Activated CD4-positive, alpha-beta memory T cell treated with anti-CD3 and anti-CD28 coated beads, Interleukin-2, amount 10 ng/mL, durations not matched to agents 7 days and 5 days (primary cell): ENCODE measurements at places on chromosomes 4 and X. TPM values are rescaled to one million over a fixed set of nuclear protein-coding genes. Genes with fewer than 3 reads are reported as not detected.

- no peak for DNase-seq
These were observed 37.7 kb downstream of the CLDN2 start for GRCh38 chrX:106957856-106958255.

DNA sequence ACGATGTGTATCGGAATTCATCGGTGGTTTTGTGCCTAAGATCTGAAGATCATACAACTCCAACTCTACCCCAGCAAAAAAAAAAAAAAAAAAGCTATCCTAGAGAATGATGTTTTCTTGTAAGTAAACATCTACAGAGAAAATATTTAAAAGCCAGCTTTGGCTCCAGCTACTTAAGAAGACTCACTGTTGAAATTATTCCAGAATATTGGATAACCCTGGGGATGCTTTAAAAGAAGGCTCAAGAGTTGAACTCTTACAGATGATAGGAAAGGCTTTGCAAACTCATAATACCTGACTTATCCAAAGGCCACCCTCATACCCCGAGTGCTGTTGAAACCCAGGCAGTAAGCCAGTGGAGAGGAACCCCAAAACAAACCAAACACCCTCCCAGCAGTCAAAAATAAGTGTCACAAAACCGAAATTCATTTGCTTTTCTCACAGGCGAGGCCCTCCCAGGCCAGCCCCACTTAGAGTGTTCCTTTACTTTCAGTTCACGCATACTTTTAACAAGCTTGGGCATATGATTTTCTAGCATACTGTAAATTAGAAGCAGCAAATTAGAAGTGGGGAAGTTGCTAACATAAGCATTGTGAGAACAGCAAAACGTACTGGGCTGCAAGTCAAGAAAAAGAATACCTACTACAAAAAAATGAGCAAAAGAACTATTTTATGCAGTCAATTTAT lies 2.7 kb upstream of the AMELX start:
- DNase-seq: no peak

GRCh38 chr4:139556071-139556723 lies at the start of gene SETD7:
Gene SETD7 (minus strand): TSS chr4:139556219. CDS start chr4:139556137, 82 bp downstream.
- peak; percentile 70 for DNase-seq

The COL4A5 gene
- not detected for total RNA-seq

GRCh38 chr4:138161351-138161750 lies 80.8 kb downstream of the SLC7A11 start:
- no peak for DNase-seq

- no peak for DNase-seq
These were observed 127.4 kb downstream of the RBM47 start for GRCh38 chr4:40502220-40502619.

The LRAT gene
- total RNA-seq: not detected

The USP51 gene
- 0.78 TPM for total RNA-seq

GRCh38 chr4:189362364-189362763 lies 578.3 kb upstream of the FRG1 start:
- DNase-seq: no peak

- no peak for DNase-seq
These were observed 164.4 kb downstream of the PJA1 start for GRCh38 chrX:69000877-69001276.

The EXOC1L gene
- total RNA-seq: not detected

- no peak for DNase-seq
These were observed 38.3 kb downstream of the MECP2 start for GRCh38 chrX:154059231-154059630.

- no peak for DNase-seq
These were observed 2.1 kb upstream of the POF1B start for GRCh38 chrX:85381602-85382001.

DNA sequence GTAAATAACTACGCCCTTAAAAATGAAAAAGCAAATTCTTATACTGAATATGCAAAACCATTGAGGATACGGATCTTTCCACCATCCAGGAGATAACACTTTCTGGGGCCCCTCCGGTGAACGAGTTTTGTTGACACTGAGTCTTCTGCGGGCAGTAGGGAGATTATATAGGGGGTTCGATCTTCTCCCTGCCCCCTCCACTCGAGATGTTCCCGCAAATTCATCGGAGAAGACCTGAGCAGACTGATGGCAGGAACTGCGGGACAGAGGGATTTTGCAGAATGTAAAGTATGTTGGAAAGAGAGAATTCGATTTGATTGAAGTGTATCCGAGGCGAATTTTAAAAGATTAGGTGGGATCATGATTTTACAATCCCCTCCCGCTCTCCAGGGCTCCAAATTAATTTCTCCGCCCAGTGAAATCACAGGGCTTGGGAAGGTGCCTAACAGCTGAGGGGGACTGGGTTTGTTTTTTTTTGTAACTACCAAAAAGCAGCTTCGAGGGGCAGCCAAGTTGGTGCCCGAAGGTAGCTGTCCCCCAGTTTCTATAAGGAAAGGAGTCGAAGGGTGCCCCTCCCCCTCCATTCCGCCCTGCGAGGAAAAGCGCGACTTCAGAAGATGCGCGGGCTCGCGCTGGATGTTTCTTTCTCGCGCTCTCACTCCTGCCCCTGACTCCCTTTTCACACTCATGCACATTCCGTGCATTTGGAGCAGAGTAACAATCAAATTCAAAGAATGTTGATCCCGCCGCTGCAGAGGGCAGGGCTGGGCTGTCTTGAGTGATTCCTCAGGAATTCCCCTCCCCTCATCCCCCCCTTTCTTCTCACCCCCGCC lies 1.2 kb downstream of the TMEM255A start:
- DNase-seq: peak; percentile 22

The QRFPR gene
- total RNA-seq: not detected

The CYSLTR1 gene
- 15.7 TPM for total RNA-seq

DNA sequence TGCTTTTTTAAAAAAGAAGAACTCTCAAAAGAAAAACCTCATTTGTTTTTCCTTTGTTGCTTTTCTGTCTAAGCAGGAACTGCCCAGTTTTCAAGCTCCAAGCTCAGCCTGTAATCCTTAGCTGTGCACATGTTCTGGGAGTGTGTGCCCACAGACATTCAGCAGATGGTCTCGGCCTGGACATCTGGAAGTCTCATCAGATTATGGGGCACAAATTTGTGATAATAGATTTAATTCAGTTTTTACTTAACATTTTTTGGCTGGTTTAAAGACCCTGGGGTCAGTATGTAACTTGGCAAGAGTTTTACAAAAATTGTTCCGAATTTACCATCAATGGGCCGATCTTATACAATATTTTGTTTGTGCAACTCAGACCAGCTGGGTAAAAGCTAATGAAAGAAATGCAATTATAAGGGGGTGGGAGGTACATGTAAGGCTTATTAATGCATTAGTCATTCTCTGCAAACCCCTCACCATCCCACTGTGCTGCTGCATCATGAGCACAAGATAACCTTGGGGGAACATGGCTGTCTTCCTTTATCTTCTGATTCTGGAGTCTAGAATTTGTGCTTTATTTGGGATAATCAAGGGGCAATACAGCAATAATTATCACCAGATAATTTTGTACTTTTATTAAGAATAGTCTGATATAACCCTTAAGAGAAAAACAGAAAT lies 86.9 kb upstream of the PHOX2B start:
- no peak for DNase-seq

- no peak for DNase-seq
These were observed 115.7 kb upstream of the FAM9B start for GRCh38 chrX:9149501-9150245.

DNA sequence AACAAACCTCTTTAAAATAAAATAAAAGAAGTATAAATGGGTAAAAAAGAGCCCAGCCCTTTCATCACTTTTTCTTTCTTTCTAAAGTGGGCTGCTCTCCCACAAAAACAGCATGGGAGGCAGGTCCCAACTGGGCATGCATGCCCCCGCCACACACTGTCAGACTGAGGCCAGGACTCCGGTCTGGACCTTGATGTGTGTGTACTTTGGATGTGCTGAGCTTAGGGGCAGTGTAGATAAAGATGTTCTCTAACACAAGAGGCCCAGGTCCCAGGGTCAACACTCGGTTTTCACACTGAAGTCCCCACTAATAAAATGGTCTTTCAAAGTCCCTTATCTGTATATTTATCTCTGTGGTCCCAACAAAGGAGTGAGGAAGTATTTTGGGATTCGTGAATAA lies 44.4 kb downstream of the ADGRA3 start:
- DNase-seq: no peak

- peak; percentile 79 for DNase-seq
These were observed 2.7 kb upstream of the RENBP start for GRCh38 chrX:153947009-153947769.

DNA sequence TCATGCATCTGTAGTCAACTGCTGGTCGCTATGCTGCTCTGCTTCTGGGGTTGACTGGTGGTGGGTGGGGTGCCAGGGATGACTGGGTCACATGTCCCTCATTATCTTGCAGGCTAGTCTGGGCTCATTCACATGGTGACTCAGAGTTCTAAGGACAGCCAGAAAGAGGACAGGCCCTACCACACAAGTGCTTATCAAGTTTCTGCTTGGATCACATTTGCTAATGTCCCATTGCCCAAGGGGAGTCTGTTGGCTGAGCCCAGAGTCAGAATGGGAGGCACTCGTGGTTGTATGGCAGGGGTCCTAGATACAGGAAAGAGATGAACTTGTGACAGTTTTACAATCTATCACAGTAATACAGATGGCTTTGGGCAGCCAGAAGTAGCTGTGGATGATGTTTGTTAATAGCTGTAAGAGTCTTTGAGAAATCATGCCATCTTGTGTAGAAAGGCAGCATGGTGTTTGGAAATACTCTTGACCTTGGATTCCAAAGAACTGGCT lies 221.3 kb downstream of the GPAT3 start:
- no peak for DNase-seq

DNA sequence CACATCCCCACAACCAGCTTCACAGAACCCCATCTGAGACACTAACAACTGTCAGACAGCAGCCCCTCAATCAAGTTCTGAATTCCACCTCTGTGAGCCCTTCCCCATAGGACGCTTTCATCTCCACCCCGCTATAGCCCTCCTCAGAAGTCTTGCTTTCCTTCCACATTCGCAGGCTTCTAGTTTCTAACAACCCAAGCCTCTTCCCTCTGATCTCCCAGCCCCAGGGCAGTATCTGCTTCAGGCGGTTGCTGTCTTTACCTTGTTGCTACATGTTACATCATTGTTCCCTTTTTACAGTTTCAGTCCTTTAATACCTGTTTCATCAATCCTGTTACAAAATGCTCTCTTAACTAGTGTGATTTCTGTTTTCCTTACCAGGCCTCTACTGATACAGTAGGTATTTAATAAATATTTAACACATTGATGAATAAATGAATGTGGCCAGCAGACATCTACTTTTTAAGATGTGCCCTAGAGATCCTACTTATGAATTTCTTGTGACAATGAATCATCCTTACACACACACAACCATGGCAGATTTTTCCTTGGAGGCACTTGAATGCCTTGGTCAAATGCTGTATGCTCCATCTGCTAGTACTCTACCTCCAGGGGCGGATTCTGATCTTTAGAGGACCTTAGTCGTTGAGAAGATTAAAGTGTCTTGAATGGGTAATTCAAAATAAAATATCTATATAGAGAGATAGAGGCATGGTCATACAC lies 164.7 kb upstream of the SLIT2 start:
- DNase-seq: no peak

- no peak for DNase-seq
These were observed 930.2 kb upstream of the GRID2 start for GRCh38 chr4:91373546-91373945.

The NUDT10 gene
- total RNA-seq: 0.20 TPM

DNA sequence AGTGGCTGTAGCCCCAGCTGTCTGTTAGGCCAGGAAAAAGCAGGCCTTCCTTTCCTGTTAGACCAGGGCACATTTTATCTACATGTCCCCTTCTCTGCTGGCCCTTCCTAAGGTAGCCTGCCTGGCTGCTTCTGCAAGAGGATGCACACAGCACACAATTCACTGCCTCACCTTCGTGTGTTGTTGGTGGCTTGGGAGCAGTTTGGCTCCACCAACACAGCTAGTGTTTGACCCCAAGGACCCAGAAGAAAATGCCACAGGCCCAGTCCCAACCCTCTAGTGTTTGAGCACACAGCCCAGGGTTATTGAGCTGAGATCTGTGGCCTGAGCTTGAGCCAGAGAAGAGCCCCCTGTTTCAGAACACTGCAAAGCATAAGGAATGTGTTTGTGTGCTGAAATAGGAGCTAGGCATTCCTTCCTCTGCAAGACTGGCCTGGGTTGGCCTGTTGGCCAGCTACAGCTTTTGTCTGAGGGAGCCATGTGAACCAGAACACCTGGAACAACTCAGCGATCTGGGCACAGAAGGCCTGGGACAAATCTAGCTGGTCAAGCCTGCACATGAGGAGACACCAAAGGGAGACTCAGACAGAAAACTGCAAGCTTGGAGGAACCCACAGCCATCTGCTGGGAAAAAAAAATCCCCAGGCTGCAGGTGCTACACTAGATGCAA lies 26.4 kb downstream of the MAGEE1 start:
- no peak for DNase-seq

The P2RY4 gene
- total RNA-seq: 0.15 TPM

GRCh38 chr4:1164040-1164439 lies 8.3 kb downstream of the SPON2 start:
- DNase-seq: no peak

The DNAAF6 gene
- total RNA-seq: not detected

The BMP3 gene
- not detected for total RNA-seq
